T-helper 2 cell (primary cell): ENCODE measurements at places on chromosomes 4 and X.
A peak's percentile ranks its signal among the peaks of the same experiment; 100 is the strongest.

GRCh38 chr4:41878991-41879491 is 56.2 kb upstream of the TMEM33 start:
- no peak for DNase-seq

DNA sequence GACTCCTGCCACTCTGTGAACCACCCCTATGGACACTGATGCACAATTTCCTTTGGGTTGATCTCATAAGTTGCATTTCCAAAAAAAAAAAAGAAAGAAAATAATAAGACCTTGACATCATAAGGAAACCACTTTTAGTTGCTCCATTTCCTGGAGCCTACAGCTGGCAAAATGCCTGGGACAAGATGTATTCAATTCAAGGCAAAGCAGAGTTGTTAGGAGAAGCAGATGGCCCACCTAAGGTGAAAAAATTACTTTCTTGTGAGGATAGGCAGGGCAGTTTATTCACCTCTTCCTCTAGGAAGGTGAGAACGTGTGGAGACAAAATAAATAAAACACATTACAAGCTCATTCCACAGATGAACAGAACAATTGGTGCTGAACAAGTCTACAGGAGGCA is 14.1 kb upstream of the SCRG1 start:
- no peak for DNase-seq

DNA sequence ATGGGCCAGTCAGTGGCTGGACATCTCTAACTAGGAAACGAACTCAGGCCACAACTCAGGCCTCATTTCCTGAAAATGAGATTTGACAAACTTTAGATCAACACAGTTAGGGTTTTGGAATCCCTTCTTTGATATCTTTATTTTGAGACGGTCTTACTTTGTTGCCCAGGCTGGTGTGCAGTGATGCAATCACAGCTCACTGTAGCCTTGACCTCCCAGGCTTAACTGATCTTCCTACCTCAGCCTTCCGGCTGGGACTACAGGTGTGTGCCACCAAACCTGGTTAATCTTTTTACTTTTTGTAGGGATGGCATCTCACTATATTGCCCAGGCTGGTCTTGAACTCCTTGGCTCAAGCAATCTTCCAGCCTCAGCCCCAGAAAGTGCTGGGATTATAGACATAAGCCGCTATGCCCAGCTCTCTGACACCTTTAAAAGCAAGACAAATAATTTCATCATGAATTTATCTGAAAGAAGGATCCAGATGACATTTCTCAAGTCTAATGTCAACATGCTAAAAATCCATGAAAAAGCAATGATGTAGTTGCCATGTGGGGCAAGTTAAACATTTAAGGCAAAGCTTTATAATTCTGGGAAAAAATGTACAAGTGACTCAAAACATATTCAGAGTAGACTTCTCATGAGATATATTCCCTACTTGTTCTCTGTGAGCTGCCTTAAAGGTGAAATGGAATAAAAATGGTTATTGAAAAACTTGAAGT is 89.1 kb upstream of the CBR4 start:
- DNase-seq: no peak

- no peak for DNase-seq
These were observed 99.2 kb downstream of the TSPAN7 start for GRCh38 chrX:38660395-38661102.

DNA sequence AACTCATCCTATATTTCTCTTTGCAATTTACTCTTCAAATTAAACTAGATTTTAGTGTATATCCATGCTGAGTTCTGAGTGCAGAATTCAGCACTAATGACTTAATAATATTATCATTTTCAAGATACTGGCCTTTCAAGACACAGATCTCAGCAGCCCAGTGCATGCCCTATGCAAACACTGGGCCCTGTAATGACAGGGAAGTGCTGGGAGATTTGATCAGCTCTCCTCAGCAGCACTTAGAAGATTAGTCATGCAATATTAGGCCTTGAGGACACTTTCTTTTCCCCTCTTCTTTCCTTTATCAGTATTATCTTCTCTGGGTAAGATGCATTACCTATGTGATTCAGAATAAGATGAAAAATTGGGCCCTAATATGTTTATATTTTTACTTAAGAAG is 207.1 kb downstream of the PPP3CA start:
- DNase-seq: no peak

DNA sequence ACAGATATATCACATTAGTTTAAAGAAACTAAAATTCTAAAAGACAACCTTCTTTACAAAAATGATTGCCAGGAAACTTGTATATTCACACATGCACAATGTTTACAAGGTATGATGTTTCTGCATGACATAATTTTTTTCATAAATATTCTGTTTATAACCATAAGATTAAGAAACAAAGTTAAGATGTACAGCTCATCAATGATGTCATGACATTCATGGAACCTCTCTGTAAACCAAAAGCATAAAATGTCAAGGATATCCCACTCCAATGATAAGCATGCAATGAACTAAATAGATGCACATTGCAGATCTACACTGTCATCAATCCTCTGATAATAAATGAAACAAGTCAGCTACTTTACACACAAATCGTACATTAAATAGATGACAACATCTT is 136.0 kb downstream of the MAB21L2 start:
- DNase-seq: no peak

GRCh38 chr4:604131-604530 is 21.2 kb upstream of the PDE6B start:
- peak; percentile 16 for DNase-seq

DNA sequence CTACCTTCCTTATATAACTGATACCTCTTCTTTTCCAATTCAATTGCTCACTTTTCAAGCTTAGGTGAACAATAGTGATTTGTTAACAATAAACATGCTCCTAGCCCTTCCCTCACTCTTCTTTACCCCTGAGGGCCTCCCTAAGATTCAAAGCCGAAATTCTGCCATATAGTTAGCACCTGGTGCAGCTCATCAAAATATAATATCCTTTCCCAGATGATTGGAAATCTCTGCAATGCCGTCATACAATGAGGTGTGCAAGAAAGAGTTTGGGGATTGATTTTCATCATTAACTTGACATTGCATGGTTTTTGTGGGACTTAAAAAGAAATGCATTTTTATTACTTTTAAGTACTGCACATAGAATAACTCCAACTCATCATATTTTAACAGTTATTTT is 95.3 kb downstream of the HDAC8 start:
- DNase-seq: no peak

- DNase-seq: no peak
These were observed 83.8 kb downstream of the STOX2 start for GRCh38 chr4:183988874-183989273.

DNA sequence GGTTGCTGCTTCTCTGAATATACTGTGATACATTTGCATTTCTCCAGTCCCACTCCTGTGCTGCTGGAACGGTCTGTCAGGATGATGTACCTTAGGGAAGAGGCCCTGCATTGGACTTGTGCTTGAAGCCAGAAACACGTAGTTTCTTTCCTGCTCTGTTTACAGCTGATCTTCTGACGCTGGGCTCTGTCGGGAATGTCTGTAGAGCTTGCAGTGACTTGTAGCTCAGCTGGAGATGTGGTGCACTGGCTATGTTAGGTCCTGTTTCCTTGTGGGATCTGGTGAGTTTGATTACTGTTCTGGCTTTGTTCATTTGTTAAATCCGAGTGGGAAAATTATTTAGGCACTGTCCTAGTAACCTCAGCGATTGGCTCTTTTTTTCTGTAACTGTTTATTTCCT is 137.2 kb upstream of the WDR1 start:
- DNase-seq: no peak

DNA sequence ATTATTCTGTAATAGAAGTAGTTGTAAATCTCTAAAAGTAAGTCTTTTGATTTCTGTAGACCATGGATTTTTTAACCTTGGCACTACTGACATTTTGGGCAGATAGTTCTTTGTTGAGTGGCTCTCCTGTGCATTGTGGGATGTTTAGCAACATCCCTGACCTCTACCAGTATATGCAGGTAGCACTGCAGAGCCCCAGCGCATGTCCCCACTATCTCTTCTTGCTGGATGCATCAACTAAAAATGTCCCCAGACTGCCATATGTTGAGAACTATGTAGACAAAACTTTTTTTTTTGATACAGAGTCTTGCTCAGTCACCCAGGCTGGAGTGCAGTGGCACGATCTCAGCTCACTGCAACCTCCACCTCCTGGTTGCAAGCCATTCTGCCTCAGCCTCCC is 4.8 kb downstream of the UBE2K start:
- no peak for DNase-seq

GRCh38 chrX:39905946-39906345 is 191.8 kb downstream of the BCOR start:
- DNase-seq: no peak

DNA sequence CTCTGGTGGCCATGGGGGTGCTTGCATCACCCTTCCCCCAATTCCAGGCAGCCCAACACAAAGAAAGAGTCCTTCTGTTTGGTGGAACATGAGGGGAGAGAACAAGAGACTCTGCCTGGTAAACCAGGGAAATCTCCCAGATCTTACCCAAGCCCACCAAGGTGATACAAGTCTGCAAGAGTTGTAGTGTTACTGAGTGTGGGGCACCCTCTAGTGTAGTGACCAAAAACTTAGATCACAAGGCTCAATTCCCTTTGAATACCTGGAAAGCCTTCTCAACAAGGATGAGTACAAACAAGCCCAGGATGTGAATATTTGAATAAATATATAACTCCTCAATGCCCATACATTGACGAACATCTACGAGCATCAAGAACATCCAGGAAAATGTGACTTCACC is 64.7 kb downstream of the IL13RA2 start:
- no peak for DNase-seq

DNA sequence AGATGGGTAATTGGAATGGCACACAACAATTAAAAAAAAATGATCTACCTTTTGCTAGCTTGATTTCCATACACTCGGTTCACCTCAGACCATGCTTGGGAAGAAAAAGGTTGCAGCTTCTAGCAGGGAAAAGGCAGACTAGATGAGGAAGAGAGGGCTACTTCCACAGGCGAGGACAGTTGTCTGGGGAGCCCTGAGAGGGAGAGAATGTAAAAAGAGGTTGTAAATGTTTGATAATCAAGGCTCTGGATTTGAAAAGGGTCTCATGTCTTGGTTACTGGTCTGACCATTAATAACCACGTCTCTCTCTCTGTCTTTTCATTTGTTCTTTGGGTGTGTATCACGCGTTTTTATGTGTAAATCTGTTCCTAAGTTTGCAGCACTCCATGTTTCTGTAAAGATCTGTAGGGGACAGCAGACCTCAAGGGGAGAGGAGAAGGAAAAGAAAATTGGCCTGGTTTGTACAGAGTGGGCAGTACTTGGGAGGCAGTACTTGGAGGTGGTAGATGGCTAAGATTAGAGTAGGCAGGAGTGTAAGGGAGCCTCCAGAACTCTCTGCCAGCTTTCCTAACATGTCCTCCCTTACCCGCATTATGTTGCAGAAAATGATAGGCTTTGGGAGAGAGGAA is 750 bp downstream of the ARMCX5 start:
- DNase-seq: no peak

DNA sequence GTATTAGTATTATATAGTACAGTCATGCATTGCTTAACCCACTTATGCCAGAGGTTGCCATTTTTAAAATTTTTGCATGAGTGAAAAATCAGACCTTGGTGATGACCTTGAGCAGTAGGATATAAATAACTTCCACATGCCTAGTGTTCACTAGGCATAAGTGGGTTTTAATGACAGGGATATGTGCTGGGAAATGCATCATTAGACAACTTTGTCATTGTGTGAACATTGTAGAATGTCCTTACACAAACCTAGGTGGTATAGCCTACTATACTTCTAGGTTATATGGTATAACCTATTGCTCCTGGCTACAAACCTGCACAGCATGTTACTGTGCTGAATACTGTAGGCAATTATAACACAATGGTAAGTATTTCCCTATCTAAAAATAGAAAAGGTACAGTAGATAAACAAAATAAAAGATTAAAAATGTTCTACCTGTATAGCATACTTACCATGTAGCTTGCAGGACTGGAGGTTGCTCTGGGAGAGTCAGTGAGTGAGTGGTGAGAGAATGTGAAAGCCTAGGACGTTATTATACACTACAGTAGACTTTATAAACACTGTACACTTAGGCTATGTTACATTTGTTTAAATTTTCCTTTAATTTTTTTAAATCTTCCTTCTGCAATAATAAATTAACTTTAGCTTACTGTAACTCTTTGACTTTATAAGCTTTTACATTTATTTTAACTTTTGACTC is 326.7 kb downstream of the ANK2 start:
- DNase-seq: no peak
